ENCODE measurements at places on chromosomes 5 and 9.

GRCh38 chr5:6615034-6615815 lies 17.6 kb downstream of the NSUN2 start:
- no peak for DNase-seq

DNA sequence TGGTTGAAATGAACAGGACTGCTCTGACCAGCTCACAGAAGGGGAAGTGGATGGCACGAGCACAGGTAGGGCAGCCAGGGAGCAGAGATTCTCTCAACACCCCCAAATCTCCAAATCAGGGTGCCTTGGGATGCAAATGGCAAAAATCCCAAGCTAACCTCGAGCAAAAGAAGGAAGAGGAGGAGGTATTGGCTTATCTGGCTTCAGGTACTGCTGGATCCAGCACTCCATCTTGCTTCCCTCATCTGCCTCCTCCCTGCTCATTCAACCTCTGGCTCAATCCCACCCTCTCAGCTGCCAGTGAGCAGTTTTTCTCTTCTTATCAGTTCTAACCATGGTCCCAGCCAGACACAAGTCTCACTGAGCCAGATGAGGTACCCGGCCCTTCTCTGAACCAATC lies 41.6 kb upstream of the GGTA1 start:
- DNase-seq, result peak; percentile 31

- no peak for DNase-seq
Measured at GRCh38 chr5:82662340-82662739, 384.2 kb upstream of the RPS23 start.

GRCh38 chr5:149217803-149218155 lies 53.9 kb upstream of the AFAP1L1 start:
- no peak for DNase-seq

DNA sequence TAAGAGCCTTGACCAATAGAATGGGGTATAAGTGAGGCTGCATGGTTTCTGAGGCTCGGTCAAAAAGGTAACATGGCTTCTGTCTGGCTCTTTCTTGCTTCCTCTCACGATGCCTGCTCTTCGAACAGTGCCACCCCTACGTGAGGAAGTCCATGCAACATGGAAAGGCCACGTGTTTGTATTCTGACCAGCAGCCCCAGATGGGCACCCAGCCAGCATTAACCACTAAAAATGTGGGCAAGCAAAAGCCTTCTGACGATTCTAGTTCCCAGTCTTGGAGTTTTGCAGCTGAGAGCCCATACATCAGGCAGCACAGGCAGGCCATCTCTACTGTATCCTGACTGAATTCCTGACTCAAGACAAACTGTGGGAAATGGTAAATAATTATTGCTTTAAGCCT lies 24.2 kb upstream of the NREP start:
- DNase-seq, result no peak

DNA sequence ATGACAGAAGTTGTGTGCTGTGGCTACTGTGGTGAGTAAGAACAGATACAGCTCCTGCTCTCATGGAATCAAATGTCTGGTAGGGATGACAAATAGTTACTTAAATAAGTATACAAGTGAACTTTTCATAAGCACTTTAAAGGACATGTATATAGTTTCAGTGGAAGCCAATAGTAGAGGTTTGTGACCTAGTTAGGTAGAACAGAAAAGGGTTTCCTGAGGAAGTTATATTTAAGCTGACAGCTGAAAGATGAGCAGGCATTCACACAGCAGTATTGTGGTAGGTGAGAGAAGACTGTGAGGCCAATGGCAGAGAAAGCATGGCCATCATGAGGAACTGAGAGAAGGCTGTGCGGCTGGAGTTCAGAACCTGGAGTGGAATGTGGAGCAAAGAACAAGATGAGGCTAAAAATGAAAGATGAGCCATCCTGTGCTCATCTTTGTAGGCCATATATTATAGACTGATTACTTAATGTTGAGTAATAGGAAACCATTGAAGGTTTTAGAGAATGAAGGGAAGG lies 15.4 kb downstream of the FAM174A start:
- no peak for DNase-seq

DNA sequence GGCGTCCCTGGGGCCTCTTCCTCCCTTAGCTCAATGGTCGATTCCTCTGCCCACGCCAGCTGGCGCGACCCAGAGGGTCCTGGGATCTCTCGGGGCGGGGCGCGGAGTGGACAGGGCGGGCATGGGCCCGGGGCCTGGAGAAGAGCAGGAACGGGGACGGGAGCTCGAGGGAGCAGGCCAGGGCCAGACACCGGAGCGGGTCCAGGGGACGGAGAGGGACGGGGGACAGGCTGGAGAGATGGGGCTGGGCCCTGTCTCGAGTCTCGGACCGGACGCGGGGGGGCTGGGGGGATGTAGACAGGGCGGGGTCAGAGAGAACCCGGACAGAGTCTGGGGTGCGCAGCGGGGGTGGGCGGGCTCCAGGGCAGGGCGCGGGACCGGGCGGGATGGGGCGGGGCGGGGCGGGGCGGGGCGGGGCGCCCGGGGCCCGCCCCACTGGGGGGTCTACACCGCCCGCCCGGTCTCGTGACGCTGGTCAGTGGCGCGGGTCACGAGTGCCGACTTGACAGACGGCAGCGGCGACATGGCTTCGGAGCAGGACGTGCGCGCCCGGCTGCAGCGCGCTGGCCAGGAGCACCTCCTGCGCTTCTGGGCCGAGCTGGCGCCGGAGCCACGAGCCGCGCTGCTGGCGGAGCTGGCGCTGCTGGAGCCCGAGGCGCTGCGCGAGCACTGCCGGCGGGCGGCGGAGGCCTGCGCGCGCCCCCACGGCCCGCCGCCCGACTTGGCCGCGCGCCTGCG lies at the start of gene UAP1L1:
TSS of gene UAP1L1 (plus strand) at position 508 of the 738 bp plus-strand sequence. CDS start at position 524, 16 bp downstream.
- DNase-seq, result no peak

GRCh38 chr5:115325296-115325959 lies 29.0 kb upstream of the CCDC112 start:
- DNase-seq, result no peak

GRCh38 chr9:70566066-70566465 lies 151.6 kb upstream of the KLF9 start:
- DNase-seq, result no peak

DNA sequence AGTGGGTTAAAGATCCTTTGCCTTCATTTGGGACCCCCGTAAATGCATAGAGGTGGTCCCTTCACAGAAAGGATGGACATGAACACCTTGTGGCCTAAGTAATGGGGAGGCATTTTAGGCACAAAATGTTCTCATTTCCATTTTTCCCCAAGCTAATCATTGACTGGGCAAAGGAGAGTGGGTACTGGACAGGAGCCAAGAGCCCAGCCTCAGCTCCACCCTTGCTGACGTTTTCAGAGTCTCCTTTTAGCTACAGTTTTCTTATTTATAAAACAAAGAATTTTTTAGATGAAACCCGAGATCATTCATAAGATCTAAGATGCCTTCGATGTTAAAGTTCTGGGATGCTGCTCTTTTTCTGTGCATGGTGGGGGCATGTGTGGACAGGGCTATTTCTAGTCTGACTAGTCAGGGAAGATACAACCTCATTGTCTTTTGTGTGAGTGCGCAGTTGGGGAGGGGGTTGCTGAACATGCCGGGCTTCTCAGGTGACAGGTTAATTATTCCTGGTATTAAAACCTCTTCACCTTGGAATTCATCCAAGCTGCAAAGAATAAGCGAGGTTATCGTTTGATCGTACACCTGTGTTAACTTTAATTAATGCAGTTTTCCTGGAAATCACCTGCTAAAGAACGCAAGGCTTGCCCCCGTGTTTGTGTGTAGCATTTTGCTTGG lies 48.4 kb downstream of the ADAMTS16 start:
- DNase-seq, result no peak

DNA sequence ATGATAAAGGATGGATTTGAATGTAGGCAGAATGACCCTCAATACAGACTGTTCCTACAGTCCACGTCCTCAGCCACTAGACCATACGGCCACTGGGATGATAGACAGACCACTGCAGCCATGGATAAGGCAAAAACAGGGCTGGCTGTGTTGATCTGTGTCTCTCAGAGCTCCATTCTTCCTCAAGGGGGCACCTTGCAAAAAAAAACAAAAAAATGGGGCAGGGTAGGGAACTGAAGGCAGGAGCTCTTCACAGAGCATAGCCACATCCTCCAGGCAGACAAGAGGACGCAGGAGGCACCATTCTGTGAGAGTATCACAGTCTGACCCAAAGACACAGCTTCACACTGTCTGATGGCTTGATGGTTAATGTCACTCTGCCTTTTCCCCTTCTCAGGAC lies 61.2 kb upstream of the GABRP start:
- no peak for DNase-seq

- DNase-seq, result no peak
Measured at GRCh38 chr5:124702525-124702924, 43.9 kb downstream of the ZNF608 start.

DNA sequence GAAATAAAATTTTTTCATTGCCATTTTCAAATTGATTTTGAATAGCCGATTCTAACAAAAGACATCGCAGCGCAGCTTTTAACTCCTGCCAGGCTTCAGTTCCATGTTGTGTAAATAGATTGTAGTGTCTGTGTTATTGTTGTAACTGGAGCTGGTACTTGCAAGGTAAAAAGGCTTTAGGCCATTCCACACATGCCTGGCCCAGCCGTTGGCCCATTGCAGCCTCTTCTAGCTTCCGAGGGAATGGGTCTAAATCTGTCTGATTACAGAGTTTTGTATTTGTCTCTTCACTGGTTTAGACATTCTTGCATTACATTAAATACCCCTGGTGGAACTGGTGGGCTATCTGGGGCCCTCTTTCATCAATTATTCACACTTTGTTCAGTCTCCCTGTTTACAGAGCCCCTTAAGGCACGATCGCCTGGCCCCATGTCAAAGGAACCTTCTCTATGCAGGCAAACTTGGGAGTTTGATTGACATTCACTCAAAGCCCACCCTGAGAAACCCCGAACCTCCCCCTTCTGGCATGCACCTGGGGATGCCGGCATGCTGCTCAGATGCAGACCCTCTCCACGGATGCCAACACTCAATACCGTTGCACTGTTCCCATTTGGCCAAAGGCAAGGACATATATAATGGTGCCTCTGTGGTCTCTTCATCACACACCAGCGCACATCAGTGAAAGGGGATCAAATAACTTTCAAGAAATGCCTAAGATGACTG lies 281.7 kb upstream of the IRX2 start:
- DNase-seq, result no peak

GRCh38 chr9:3398232-3398648 lies 127.6 kb downstream of the RFX3 start:
- DNase-seq, result no peak

- no peak for DNase-seq
Measured at GRCh38 chr5:123278284-123278683, 144.9 kb downstream of the CEP120 start.

DNA sequence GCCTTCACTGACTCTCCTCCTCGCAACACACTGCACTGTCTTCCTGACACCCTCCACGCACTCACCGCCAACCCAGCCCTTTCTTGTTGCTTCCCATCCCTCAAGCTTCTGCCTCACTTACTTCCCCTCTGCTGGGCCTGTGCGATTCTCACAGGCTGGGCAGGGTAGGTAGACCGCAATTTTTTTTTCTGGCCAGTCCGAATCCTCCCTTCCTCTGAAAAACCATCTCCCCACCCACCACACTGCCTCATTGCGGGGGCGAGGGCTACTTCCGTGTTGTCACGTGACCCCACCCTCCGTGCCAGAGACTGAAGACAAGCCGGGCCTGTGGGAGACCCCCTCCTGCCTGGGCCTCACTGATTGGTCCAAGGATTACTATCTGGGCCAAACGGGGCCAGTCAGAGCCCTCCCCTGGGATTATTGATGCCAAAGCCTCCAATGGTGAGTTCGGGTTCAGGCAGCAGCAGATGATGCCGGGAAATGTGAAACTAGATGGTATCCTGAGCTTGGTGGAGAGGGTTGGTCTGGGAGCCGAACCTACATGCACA lies 73.1 kb downstream of the STK10 start:
- no peak for DNase-seq

- no peak for DNase-seq
Measured at GRCh38 chr5:171588046-171588445, 168.6 kb downstream of the FGF18 start.

DNA sequence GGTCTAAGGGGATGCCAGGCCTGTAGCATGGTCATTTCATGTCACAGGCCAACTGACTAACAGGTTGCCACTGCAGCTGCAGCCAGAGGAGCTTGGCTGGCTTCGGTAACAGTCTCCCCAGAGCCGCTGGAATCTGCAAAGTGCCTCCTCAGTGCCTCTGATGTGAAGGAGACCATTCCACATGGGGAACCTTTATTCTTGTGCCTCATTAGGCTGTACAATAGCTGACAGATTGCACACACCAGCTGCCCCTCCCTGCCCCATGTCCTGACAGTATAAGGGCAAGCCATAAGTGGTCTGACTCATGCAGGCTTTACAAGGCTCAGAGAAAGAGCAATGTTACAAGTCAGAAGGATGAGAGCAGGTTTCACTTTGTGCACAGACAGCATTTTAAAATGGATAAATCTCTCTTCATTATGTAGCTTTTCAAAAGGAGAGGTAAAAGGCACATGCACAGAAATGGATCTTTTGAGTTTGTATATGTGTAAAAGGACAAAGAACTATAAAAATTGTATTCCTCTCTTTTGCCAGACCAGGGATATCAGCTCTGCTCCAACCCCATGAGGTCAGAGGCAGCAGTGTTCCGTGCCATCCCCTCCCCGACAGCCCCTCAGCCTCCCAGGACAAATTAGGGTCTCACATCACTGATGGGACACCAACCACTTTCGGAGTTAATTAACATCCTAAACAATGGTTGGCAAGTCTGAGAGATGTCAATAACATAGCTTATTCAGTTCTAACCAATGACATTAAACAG lies 467.8 kb downstream of the TMEM232 start:
- DNase-seq, result no peak

DNA sequence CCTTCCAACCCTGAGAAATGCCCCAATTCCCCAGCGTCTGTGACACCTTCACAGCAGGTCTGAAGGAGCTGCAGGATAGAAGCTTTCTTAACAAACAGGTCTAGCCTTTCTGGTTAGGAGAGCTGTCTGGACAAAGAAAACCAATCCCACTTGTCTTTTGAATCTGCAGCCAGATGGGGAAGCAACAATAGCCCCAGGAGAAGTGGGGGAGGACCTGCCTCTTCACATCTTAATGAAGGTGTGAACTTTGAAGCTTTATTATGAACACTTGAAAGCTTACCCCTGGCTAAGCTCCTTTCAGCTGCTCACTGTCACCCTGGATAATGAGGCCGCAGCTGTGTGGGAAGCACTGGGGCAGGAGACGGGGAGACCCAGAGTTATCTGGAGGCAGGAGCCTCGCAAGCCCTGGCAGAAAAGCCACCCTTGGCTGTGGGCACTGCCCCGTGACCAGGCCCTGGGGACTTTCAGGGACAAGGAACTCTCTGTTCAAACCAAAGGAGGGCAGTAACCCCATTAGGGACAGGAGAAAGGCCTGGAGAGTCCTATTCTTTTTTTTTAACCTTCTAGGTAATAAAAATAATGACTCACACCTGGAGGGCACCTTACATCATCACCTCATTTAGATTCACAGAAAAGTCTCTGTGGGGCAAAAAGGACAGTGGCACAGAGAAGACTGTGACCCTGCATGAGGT lies 151.8 kb upstream of the RAD23B start:
- no peak for DNase-seq

Data from left forelimb (tissue), 1 donor.